ENCODE measurements at places on chromosomes 5 and 9. TPM values are rescaled to one million over a fixed set of nuclear protein-coding genes. Genes with fewer than 3 reads are reported as not detected.

Gene HTR1A
- not detected for total RNA-seq

Gene SPINK7
- not detected for total RNA-seq

Gene FIBCD1
- 4.7 TPM for total RNA-seq

Gene LMAN2
- total RNA-seq, result 319 TPM

Gene RGMB
- 32.6 TPM for total RNA-seq

Gene KLF4
- total RNA-seq, result 10.0 TPM

Gene GFPT2
- total RNA-seq, result 25.4 TPM

Gene IL13
- not detected for total RNA-seq

Gene WNK2
- not detected for total RNA-seq

Gene DCTN4
- 76.3 TPM for total RNA-seq

Gene SEMA5A
- total RNA-seq, result 21.3 TPM

Gene MED22
- total RNA-seq, result 20.9 TPM

Gene ESM1
- 0.16 TPM for total RNA-seq

Gene SPRY4
- total RNA-seq, result 42.9 TPM

Gene LHX3
- total RNA-seq, result not detected

Gene GFI1B
- not detected for total RNA-seq

Gene GBGT1
- total RNA-seq, result 15.4 TPM

Gene TAF11L10
- not detected for total RNA-seq

Gene MTX3
- 13.3 TPM for total RNA-seq

Gene GZMA
- not detected for total RNA-seq

Gene SLCO6A1
- total RNA-seq, result not detected

Gene NUTM2F
- total RNA-seq, result not detected

Gene ALDH1A1
- 0.13 TPM for total RNA-seq

Gene LCN9
- total RNA-seq, result not detected

Gene SLCO4C1
- total RNA-seq, result 0.16 TPM

Gene TYRP1
- total RNA-seq, result 14.4 TPM

Gene IFNA2
- total RNA-seq, result not detected

Gene C9orf43
- not detected for total RNA-seq

Gene PPP2CA
- 58.6 TPM for total RNA-seq

Gene RNF180
- total RNA-seq, result 2.6 TPM

Gene RANBP3L
- total RNA-seq, result 0.13 TPM

Gene KCTD16
- total RNA-seq, result 0.40 TPM

Gene TMEM252
- total RNA-seq, result not detected

Gene PTPRD
- total RNA-seq, result 65.2 TPM

Gene CYSRT1
- under 0.01 TPM for total RNA-seq

Gene INSL4
- not detected for total RNA-seq

Gene UBQLN1
- 78.6 TPM for total RNA-seq

Gene OTP
- 0.24 TPM for total RNA-seq

Gene NR4A3
- total RNA-seq, result 1.3 TPM

Gene UHRF2
- 20.8 TPM for total RNA-seq

Gene GDF9
- not detected for total RNA-seq

Gene ETF1
- total RNA-seq, result 83.9 TPM

Gene CCDC180
- 0.65 TPM for total RNA-seq

Gene ADGRV1
- total RNA-seq, result 0.32 TPM

Gene FCN2
- not detected for total RNA-seq

Gene SCGB3A2
- not detected for total RNA-seq

Gene C7
- 3.1 TPM for total RNA-seq

Gene ADAMTSL1
- total RNA-seq, result 1.0 TPM

Gene ZCCHC10
- total RNA-seq, result 19.7 TPM

Gene GABRA6
- total RNA-seq, result not detected

Gene PRDM9
- not detected for total RNA-seq

Gene SPINK4
- not detected for total RNA-seq

Gene BOD1
- total RNA-seq, result 65.4 TPM

Gene EIF4E1B
- total RNA-seq, result not detected

Gene PRRX2
- total RNA-seq, result 31.1 TPM

Gene DNAH5
- total RNA-seq, result 1.7 TPM

All from epithelial cell of alveolus of lung (primary cell).